ENCODE measurements at places on chromosomes 3 and 15.

- peak; percentile 63 for DNase-seq
Observed at GRCh38 chr3:185717121-185717520, 107.7 kb downstream of the IGF2BP2 start.

DNA sequence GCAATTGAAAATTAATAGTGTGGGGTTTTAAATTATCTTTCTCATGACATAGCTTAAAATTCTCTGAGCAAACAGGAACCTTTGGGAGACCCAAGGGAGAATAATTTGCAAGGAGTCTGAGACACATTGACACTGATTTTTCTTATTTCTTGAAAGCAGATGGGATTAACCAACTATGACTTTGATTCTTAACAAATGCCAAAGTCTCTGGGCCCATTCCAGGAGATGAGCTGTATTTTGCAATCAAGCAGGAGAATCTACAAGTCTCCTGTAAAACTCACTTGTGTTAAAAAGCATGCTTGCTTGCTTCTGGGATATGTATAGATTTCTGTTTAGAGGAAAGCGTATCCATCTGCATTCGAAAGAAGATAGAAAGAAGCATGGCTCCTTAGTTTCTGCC lies 71.3 kb upstream of the STT3B start:
- DNase-seq: no peak

DNA sequence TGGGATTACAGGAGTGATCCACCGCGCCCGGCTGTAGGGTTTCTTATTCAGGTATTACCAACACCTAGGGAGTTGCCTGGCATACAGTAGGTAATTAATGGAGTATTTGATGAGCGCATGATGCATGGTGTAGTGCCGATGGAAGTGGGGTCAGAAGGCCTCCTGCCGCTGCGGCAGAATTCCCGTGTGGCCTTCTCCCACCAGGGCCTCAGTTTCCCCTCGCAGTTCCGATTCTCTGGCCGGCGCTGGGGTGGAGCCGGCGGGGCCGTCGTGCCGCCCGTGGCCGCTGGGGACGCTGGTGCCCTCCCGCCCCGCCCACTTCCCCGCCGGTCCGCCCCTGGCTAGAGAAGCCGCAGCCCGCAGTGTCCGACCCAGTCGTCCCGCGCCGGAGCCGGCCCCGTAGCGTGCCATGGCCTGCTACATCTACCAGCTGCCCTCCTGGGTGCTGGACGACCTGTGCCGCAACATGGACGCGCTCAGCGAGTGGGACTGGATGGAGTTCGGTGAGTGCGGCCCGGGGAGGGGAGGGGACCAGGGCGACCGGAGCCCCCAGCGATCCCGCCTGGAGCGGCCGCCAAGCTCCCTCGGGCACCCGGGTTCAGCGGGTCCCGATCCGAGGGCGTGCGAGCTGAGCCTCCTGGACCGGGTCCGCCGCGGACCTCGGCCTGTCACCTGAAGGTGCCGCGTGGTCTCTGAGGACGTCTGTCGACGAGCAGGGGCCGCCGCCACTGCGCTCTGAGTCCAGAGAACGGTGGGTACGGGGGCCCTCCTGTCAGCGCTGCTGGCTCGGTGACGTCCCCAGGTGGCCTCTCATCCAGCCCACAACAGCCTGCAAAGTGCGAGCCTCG lies at the start of gene IRAK2:
Gene IRAK2 (plus strand): TSS at position 374 of the 848 bp plus-strand sequence. CDS start 36 bp downstream, at position 410.
- no peak for DNase-seq

DNA sequence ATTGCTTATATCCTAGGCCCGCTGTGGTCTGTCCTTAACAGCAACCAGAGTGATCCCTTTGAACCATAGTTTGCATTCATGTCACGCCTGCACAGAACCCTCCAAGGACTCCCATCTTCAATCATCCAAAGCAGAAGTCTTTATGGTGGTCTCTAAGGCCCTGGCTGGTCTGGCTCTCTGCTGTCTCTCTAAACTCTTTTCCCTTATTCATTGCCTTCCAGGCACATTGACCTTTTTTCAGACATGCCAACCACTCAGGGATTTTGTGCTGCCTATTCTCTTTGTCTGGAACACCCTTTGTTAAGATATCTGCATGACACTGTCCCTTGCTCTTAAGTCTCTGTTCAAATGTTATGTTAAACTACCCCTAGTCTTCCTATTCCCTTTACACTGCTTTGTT lies 21.9 kb upstream of the ZBTB47 start:
- no peak for DNase-seq

DNA sequence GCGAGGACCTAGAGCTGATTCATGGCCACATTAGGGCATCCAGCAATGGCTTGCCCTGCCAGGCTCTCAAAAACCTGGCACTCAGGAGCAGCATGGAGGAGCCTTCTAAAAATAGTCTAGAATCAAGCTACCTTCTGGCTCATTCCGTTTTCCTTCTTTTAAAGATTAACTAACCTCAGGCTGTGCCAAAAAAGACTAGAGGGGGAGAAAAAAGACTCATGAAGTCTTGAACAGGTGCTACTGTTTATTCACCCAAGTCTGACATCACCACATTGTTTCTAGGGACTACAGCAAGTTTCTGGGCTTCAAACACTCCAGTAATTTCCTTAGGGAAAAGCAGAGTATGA lies 125.8 kb downstream of the TNIK start:
- DNase-seq: no peak

DNA sequence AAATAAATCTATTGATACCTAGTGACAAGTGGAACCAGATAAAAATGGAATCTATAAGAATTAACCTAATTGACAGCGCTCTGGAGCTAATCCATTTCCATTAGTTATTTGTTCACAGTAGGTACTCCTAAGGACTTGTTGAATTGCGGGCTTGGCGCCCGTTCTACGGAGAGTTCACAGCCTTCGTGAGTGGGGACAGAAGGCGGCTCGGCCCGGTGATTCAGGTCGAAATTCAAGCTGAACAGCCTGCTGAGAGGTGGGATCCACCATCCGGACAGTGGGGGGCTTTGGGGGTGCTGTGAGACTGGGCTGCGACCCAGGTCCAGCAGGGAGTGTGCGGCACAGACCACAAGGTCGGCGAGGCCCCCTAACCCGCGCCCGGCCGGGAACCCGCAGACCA lies 779 bp upstream of the CTNNB1 start:
- DNase-seq: no peak

DNA sequence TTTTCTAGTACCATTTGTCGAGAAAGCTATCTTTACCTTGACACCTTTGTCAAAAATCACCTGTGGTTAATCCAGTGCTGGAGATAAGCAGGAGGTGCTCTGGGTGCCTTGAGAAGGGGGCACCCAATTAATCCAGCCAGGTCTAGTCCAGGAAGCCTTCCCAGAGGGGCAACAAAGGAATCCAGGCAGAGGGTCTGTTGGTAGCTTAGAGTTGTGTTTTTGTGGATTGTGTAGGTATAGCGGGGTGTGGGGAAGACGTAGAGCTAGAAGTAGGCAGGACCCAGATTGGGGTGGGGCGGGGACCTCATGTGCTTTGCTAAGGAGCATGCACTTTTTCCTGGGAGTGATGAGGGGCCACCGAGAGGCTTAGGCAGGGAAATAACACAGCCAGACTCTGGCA lies 6.0 kb upstream of the PIGZ start:
- DNase-seq: no peak

Measured in AG04449 (cell line).